ENCODE measurements at places on chromosomes 3 and 15.

DNA sequence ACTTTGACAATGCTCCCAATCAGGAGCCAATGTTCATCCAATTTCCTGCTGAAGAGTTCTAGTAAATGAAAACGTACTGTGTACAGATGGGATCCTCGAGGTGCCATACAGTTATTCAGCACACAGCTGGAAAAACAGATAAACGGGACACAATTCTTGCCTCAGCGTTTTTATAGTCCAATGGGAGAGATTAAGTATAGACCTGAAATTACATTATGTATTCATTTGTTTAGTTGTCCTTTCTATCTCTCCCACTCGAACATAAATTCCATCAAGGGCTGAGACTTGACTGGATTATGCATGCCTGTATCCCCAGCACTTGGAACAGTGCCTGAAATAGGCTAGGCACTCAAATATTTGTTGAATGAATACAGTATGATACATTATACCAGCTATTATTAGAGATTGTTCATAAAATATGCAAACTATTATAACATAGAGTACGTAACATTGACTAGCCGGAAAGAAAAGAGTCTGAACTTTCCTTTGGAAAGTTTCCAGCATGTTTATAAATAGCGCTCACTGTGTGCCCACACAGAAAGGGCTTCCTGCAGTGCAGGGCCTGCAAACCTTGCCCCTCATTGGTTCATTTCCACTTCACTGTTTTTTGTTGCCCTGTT lies 27.4 kb upstream of the SNTN start:
- no peak for DNase-seq

DNA sequence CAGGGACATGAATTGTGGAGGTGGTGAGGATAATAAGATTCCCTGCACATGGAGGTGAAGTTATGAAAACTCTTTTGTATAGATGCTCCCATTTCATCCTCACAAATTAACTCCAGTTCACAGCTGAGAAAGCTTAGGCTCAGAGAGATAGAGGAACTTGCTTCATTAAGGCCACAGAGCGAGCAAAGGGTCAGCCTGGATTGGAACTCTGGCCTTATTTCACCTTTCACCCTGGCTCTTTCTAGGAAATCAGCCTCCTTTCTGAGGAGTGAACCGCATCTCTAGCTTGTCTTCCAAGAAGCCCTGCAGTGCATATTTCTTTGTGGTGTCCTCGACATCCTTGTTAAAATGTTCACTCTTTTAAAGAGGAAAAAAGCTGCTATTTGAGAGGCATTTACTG lies 58.0 kb upstream of the SLC25A26 start:
- DNase-seq, result no peak

DNA sequence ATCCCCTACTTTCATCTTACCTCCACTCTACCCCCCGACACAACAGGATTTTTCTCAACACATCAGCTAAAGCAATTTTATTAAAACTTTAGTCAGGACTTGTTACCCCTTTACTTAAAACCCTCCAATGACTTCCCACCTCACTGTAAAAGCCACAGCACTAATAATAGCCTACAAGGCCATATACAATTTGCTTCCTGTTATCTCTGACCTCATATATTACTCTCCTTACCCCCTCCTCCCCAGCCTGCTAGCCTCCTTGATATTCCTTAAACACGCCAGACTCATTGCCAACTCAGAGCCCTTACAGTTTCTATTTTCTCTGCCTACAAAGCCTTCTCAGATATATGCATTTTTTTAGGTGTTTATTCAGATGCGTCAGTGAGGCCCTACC lies 54.4 kb downstream of the DCUN1D1 start:
- no peak for DNase-seq

GRCh38 chr3:169528289-169528688 lies 135.2 kb downstream of the MECOM start:
- no peak for DNase-seq

DNA sequence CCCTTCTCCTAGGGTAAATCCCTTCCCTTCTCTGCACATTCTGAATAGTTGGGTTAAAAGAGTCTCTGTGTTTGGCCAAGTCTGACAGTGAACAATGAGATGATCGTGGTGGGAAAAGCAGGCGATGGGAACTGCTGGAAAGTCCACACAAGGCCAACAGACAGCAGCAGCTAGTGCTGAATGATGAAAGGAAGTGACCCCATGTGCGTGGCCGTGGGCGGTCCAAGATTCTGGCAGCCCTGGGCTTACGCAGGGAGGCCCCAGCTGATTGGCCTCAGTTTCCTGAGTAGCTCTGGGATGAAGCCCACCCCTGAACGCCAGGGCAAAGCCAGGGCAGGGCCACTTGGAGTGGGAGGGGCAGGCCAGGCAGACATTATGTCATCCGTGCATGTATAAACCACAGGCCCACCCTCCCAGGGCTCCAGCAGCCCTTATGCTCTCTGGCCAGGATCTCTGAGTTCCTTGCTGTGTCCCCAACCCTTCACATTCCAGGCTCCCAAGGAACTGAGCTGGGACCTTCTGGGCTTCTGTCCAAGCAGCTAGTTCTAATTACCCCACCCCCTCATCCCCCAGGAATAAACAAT lies 57.8 kb downstream of the CDC25A start:
- DNase-seq, result no peak

DNA sequence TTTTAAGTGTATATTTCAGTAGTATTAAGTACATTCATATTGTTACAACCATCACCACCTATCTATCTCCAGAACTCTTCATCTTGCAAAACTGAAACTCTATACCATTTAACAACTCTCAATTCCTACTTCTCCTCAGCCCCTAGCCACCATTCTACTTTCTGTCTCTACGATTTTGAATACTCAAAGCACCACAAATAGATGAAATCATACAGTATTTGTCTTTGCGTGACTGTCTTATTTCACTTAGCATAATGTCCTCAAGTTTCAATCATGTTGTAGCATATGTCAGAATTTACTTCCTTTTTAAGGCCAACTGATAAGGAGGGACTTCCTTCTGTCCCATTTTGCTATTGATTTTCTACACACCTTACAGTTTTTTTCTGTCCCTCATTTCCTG lies 593.3 kb downstream of the FHIT start:
- no peak for DNase-seq

DNA sequence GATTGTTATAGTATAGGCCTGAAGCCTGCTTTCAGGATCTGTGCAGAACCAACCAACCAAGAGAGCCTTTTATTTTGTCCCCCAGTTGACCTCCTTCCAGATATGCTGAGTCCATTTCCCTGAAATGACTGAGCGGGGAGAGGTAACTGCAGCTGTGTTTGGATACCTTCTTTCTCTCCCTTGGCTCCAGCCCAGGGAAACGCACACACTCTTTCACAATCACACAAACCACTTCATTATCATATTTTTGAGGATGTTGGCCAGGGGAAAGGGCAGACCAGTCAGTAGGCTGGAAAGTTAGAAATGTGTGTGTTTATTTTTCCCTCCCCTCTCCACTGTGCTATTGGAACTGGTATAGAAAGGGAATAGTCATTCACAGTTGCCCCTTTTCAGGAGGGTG lies 417.7 kb upstream of the TBL1XR1 start:
- no peak for DNase-seq

DNA sequence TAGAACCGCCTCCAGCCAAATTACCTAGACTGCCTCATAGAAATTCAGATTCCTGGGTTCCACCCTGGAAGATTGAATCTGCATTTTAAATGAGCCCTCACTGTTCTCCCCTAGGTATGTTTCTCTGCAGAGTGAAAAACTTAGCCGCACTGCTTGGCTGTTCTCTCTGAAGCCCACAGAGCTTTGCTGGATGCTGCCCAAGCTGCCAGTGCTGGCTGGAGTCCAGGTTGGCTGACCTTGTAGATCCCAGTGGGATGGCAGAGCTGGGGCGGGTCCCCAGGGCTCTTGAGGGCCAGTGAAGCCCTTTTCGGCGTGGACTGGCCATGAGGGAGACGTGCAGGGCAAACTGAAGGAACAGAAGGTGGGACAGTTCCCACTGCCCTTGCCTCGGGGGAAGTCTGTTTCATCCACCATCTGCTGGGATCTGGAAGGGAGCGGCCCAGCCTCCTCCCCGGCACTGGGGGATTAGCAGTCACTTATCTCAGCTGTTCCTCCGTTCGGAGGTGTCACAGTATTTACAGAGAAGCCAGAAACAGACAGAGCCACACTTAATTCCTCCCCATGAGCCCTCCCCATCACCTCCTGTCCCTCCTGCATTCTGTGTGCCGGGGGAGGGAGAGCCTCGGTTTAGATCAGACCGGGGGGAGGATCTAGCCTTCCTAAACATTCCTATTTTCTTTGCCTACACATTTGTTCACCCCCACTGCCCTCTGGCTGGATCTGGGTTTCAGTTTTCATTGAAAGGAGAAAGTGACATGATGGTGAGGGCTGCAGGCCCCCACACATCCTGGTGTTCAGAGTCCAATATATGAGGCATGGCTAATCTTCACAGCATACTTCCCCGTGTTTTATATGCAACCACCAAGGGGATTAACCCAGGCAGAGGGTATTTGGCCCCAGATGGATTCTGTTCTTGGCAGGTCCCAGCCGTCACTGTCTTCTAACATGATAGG lies 4.1 kb upstream of the ACTC1 start:
- DNase-seq, result no peak

DNA sequence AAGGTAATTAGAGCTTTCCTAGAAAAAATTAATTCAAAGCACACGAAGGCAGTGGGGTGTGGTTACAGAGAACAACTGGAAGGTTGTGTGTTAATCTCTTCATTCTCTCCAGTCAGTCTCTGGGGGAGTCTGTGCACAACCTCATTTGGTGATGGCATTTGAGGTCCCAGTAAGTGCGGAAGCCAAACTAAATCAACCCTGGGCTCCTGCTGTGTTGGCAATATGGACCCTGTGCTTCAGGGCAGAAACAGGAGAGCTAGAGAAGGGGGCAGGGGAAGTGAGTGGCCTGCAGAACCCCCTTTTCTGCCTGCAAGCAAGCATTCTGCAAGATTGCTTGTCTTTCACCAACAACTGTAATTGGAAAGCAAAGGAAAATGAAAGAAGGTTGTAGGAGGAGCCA lies 195.9 kb upstream of the ST8SIA2 start:
- no peak for DNase-seq

DNA sequence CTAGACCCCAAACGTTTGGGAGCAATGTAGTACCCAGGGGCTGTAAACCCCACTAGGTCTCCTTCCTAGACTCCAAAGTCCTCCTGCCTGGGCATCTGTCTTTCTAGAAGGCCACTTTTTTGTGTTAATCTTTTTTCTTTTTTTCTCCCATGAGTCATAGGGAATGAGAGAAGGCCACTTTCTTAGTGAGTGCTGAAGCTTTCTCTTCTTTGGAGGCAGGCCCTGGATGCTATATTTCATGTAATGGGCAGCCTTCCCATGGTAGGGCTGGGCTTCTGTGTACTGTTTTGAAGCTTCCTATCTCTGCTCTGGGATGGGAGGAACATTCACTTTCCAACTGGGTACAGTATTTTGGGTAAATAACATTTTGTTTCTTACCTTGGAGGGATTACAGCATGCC lies 15.2 kb upstream of the RTP2 start:
- DNase-seq, result no peak

- DNase-seq, result no peak
Observed at GRCh38 chr3:42179110-42179725, 86.8 kb downstream of the CCK start.

DNA sequence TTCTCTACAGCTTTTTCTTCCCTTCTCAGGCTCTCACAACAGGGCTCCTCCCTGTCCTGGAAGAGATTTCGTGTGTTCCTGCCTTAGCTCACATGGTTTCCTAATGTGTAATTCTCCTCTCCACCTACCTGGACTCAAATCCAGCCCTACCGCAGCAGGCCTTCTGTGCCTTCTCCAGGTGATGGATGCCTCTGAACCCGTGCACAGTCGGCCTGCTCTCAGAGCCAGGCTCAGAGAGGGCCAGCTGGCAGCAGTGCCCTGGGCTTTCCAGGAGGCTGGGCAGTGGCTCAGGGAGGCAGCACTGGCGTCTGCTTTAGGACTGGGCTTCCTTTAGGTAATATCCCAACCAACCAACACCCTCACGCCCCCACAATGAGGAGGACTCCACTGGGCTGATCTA lies 123.2 kb upstream of the TMC3 start:
- no peak for DNase-seq

DNA sequence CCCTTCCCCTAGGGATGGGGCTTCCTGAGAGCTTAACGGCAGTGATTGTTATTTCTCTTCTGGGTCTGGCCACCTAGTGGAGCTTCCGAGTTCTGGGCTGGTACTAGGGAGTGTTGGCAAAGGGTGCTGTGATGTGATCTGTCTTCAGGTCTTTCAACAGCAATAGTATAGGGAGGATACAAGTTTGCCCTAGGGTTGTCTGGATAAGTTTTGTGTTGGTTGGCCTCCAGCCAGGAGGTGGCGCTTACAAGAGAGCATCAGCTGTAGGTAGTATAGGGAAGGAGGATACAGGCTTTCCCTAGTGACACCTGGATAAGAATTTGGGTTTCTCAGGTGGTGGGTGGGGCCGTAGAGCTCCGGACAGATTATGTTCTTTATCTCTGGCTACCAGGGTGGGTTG lies 19.2 kb upstream of the CPOX start:
- no peak for DNase-seq

DNA sequence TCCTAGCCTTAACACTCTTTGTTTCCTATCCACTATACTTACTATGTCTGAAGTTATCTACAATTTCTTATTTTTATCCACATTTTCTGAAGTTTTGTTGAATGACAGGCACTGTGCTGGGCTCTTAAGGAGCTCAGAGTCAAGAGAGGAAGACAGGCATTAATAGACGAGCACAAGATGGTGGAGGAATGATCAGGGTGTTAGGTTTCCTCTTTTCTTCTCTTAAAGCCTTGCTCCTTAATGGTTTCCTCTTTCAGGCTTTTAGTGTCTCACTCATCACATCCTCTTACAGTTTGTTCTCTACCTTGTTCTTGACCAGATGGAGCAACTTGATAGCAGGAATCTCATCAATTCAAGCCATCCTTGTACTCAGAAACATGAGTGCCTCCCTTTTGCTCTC lies 52.9 kb upstream of the BCL6 start:
- DNase-seq, result no peak

DNA sequence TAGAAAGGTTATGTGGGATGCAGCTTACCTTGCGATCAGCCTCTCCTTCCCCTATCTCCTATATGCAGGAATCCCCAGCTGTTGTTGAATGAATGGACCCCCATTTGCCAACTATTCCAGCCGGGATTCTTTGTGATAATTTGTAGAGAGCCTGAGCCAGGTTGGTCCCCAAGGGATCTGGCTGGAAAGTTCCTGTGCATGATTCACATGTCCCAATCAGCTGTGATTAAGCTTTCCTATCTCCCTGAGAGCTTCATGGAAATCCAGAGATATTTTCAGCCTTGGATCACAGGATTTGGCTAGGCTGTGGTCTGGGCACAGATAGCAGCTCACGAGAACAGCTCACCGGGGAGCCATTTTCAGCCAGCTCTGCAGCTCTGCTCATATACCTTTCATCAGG lies 76.7 kb downstream of the ARNT2 start:
- no peak for DNase-seq

- no peak for DNase-seq
Observed at GRCh38 chr15:72562386-72562785, 88.3 kb downstream of the ARIH1 start.

- no peak for DNase-seq
Observed at GRCh38 chr15:67945951-67946700, 106.3 kb upstream of the RNU6-1 start.

GRCh38 chr3:147656023-147656422 lies 246.9 kb downstream of the ZIC1 start:
- no peak for DNase-seq

Measured in stimulated activated CD8-positive, alpha-beta memory T cell treated with anti-CD3 and anti-CD28 coated beads, Interleukin-7, amount 100 ng/mL, for 1 hour (primary cell).